Osteocyte (in vitro differentiated cells): ENCODE measurements at places on chromosomes 6 and 20. TPM values are rescaled to one million over a fixed set of nuclear protein-coding genes. Genes with fewer than 3 reads are reported as not detected.

The LTV1 gene
- 20.3 and 22.1 TPM in 2 replicates for total RNA-seq

The PI3 gene
- not detected in 2 replicates for total RNA-seq

The PLCB4 gene
- 5.1 and 5.3 TPM in 2 replicates for total RNA-seq

The TMC2 gene
- not detected in 2 replicates for total RNA-seq

The MRAP2 gene
- 9.2 and 10.7 TPM in 2 replicates for total RNA-seq

The C2 gene
- 2.3 and 2.4 TPM in 2 replicates for total RNA-seq

The SCRT2 gene
- not detected in 2 replicates for total RNA-seq

The ULBP1 gene
- total RNA-seq, result 10.7 and 11.5 TPM in 2 replicates
